EH (cell line): ENCODE measurements at places on chromosomes 11 and 22.

- no peak for DNase-seq
Measured at GRCh38 chr22:35548722-35549112, 8.1 kb downstream of the RASD2 start.

DNA sequence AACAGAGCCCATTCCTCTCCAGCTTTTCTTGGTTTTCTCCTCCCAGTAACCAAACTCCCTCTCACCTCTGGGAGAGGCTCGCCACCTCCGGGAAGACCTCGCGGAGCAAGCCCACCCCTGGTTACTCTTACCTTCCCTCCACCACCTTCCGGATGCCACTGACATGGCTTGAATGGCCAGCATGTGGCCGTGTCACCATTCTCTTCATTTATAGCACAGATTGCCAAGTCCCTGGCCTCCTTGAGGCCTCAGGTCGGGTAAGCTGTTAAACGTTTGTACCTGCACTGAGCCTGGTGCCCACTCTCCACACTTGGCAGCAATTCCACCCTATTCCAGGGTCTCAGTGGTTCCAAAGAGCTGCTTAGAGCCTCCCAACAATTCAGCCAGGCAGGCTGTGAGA, 8.0 kb upstream of the FXYD2 start:
- no peak for DNase-seq

GRCh38 chr11:19537803-19538453, 174.7 kb upstream of the NAV2 start:
- no peak for DNase-seq

DNA sequence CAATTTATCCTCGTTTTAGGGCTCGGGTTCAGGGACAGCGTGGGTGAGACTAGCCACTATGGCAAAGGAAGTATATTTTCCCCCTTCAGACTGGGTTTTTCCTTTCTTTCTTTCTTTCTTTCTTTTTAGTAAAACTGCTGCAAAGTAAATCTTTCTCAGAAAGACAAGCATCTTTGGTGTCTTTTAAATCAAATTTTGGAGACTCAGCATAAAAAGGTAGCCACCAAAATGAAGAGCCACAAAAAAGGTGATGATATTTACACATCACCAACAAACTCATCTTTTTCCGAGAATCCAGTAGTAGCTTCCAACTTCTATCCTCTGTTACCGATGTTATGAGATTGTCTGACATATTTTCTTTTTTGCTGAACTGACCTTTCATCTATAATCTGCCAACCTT, 88.6 kb downstream of the MPPED2 start:
- DNase-seq = no peak

GRCh38 chr11:132999516-132999915, 532.8 kb downstream of the OPCML start:
- no peak for DNase-seq

GRCh38 chr11:119359365-119360214, 13.1 kb upstream of the MFRP start:
- no peak for DNase-seq

DNA sequence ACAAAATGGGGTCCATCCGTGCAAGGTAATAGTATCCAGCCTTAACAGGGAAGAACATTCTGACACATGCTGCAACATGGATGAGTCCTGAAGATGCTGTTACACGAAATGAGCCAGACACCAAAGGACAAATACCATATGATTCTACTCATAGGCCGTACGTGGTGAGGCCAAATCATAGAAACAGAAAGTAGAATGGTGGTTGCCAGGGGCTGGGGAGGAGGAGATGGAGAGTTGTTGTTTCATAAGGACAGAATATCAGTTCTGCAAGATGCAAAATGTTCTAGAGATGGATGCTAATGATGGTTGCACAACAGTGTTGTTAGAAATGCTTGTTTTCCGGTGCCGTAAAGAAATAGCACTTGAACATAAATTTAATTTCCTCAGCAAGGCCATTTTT, 2.6 kb downstream of the TBX10 start:
- no peak for DNase-seq

GRCh38 chr22:22465094-22465602, 43.4 kb downstream of the ZNF280B start:
- DNase-seq = no peak

DNA sequence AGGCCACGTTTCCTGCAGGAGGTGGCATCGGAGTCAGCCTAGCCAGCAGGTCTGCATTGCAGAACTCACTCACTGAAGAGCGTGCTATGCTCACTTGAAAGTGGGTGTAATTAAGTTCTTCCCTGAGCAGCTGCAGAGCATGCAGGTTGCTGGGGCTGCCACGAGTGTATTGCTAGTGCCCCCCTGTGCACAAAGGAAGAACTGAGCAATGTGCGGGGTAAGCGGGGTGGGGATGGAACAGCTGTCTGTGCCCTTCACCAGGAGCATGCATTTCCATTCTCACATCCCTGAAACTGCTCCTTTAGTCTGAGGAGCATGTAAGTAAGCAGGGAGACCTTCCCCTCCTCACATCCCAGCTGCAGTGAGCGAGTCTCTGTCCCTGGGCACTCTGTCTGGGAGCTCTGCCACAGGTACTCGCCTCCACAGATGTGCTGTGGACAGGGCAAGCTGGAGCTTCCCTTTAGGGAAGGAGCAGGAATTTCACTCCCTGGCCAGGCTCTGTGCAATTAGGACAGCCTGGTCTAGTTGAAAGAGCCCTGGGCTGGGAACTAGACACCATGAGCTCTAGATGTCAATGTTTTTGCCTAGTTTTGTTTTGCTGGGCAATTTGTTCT, 1031.8 kb downstream of the NTM start:
- DNase-seq = peak; percentile 56

GRCh38 chr11:66345316-66345649, 379 bp upstream of the BRMS1 start:
- no peak for DNase-seq

GRCh38 chr22:37519268-37520195, at the start of gene CARD10:
CARD10 (minus strand) TSS chr22:37519415; CDS start chr22:37519200, 215 bp downstream.
- DNase-seq = peak; percentile 37

GRCh38 chr22:46058591-46059519, 81.9 kb upstream of the WNT7B start:
- DNase-seq = peak; percentile 46

DNA sequence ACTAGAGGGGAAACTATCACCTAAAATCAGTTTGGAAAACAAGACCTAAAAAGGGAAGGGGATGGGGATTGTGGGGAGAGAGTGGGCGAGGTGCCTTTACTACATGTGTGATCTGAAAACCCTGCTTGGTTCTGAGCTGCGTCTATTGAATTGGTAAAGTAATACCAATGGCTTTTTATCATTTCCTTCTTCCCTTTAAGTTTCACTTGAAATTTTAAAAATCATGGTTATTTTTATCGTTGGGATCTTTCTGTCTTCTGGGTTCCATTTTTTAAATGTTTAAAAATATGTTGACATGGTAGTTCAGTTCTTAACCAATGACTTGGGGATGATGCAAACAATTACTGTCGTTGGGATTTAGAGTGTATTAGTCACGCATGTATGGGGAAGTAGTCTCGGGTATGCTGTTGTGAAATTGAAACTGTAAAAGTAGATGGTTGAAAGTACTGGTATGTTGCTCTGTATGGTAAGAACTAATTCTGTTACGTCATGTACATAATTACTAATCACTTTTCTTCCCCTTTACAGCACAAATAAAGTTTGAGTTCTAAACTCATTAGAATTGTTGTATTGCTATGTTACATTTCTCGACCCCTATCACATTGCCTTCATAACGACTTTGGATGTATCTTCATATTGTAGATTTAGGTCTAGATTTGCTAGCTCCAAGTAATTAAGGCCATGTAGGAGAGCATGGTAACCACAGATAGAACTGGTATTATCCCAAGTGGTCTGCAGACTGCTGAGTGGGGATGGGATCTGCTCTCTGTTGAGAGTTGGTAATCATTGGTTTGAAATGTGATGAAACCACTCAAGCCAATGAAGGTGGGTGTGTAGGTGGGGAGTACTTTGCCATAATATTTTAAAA, 3.6 kb downstream of the NEAT1 start:
- peak; percentile 86 for DNase-seq

DNA sequence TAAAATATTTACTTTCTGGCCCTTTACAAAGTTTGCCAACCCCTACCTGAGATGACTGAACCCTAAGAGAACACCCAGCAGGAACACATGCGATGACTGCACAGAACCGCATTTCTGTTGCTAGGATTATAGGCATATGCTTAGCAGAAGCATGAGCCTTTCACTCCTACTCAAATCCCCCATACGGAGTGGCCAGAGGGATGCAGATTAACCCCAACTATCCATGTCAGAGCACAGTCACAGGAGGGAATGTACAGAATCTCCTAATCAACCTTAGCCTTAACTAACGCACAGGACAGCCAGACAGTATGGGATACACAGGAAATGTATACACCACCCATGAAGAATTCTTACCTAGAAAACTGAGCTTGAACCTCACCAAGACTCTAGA, 6.2 kb downstream of the HPS4 start:
- no peak for DNase-seq

DNA sequence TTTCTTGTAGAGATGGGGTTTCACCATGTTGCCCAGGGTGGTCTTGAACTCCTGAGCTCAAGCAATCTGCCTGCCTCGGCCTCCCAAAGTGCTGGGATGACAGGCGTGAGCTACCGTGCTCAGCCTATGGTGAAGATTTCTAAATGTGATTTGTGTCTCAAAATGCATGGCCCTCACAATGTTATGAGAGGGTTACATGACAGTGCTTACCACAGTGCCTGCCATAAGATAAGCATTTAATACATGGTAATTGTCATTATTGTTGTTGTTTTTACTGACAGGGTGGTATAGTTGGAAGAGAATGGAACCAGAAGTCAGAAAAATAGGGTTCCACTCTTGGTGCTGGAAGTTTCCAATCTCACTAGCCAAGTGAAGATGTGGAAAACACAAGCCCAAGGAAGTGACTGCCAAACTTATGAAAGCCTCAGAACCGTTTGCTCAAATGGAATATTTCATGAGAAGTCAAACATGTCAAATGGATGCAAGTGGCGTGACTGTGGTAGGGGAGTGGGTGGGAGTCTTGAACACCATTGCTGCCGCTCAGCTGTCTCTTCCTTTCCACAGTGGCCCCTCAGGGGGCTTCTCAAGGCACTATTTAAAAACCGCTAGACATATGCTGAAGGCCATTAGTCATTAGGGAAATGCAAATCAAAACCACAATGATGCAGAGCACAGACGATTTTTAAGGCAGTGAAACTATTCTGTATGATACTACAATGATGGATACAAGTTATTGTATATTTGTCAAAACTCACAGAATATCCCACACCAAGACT, 29.1 kb upstream of the LMO2 start:
- no peak for DNase-seq

GRCh38 chr22:25627271-25627852, 62.9 kb downstream of the GRK3 start:
- no peak for DNase-seq
